Chondrocyte (in vitro differentiated cells): ENCODE measurements at places on chromosomes 1 and 21. TPM values are rescaled to one million over a fixed set of nuclear protein-coding genes. Genes with fewer than 3 reads are reported as not detected.
A peak's percentile ranks its signal among the peaks of the same experiment; 100 is the strongest.

GSTM1 gene
- 8.9 to 17.8 TPM (median 17.8 TPM) in 3 replicates for total RNA-seq

PADI1 gene
- total RNA-seq = 0.41 to 0.97 TPM (median 0.70 TPM) in 3 replicates

SPRR2F gene
- total RNA-seq = not detected in 3 replicates

GSTM5 gene
- total RNA-seq = not detected in 3 replicates

ESPN gene
- 0.57 to 2.5 TPM (median 2.1 TPM) in 3 replicates for total RNA-seq

GRCh38 chr1:10108134-10108663 lies 75.4 kb downstream of the UBE4B start:
- peak; percentile 12 for DNase-seq

GRCh38 chr1:8685463-8685862 lies 132.0 kb downstream of the RERE start:
- no peak for DNase-seq

DNA sequence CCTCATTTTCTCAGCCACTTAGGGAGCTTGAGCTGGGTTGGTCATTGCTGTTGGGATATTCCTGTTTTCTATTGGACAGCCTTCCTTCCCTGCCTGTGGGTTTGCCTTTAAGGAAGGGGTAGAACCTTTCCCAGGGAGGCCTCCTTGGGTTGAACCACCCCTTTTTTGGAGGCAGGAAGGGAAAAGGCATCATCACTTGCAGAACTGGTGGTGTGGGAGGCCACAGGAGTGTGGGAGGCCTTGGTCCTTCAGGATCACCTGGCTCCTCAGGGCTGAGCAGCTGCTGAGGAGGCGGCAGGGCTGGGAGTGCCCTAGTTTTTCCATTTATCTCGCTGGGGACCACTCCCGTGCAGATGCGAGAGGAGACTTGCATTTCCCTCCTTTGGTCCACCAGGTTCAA lies 667 bp upstream of the CYB561D1 start:
- no peak for DNase-seq

- no peak for DNase-seq
Observed at GRCh38 chr1:40076895-40077312, 20.1 kb downstream of the PPT1 start.

- DNase-seq = no peak
Observed at GRCh38 chr1:185741551-185741950, 7.4 kb downstream of the HMCN1 start.

DNA sequence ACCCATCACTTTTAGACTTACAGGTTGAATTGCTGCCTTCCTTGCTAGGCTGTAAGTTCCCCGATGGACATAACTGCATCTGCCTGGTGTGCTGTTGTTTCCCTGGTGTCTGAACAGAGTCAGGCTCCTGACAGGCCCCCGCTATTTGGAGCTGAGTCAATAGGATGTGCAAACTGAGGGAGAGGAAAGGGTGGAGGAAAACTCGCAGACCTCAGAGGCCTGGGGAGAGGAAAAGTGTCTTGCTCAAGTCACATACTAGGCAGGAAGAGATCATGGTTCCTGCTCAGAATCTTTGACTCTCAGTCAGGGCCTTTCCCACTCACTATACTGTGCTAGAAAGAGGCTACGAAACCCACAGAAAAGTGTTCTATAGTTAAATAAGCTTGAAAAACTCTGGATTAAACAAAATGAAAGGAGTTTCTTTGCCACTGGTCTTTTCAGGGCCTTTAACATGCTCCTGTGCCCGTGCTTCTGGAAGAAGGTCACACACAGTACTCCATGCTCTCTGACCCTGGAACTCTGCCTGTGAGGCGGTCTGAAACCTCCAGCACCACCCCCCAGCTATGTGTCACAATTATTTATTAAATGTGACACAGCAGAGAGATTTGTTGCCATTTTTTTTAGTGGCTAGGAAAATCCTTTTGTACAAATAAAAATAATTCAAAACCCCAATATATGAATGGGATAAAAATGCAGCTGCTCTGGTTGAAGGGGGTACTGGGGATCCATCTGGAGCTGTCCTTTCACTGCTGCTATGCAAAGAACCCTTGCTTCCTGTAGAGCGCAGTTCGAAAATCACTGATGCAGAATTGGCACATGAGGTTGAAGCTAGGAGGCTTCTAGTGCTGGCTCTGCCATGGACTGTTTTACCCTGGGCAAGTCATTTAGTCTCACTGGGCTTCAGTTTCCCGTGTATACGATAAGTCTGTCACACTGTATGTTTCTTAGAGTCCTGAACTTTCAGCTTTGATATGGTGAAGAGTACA lies 20.1 kb upstream of the CDCP2 start:
- peak; percentile 25 for DNase-seq

GRCh38 chr1:202038688-202039346 lies 28.4 kb downstream of the ELF3 start:
- DNase-seq = no peak

DNA sequence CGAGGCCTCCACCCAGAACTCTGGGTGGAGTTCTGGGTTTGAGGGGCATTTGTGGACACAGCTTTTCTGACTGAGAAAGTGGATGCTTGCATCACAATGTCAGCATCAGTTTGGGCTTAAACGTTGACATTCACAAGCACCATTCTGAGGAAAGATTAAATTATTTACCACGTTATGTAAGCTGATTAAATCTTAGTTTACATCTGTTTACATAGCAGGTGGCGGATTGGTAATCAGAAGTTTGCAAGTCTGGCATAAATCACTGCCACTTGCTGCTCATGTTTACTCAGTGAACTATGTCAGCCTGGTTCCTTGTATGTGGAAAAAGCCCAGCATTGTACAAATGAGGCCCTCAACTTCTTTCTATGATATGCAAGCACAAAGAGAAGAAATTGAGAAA lies 310.1 kb downstream of the PAPPA2 start:
- DNase-seq = no peak

- no peak for DNase-seq
Observed at GRCh38 chr1:82503822-82504221, 703.1 kb downstream of the ADGRL2 start.

GRCh38 chr1:177977141-177977540 lies 7.3 kb upstream of the SEC16B start:
- DNase-seq = no peak

DNA sequence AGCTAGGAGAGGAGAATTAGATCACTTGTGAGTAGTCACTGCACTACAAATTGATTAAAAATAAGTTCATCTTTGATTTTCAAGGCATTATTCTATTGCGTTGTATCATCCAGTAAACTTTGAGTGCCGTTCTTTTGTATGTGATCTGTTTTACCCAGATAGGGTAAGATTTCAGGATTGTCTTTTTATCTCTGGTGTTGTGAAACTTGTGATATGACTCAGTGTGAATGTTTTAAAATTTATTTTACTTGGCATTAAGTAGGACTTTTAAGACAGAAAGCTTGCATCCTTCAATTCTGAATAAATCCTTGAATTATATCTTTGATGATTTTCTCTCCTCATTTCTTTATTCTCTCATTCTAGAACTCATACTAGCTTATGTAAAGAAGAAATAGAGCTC lies 93.3 kb upstream of the ADAMTS5 start:
- no peak for DNase-seq

DNA sequence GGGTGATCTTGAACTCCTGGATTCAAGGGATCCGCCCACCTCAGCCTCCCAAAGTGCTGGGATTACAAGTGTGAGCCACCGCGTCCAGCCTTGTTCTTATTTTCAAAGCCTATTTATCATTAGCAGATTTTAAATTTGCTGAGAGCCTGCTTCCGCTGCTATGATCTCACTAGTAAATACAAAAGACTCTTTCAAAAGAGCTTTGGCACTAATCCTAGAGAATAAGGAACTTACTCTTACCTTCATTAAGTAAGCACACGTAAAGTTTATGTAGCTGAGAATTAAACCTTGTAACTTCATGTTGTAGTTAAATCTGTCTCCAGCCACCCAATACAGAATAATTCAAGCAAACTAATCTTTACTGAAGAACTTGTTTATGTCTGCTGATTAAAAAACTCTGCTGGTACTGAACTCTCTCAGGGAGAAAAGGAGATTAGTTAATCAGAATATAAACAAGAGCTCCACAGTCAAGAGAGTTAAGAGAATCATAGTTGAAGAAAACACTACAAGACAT lies 72.3 kb downstream of the RUSC1 start:
- DNase-seq = no peak

- DNase-seq = no peak
Observed at GRCh38 chr21:16741141-16741665, 771.6 kb upstream of the CXADR start.

GRCh38 chr1:221961532-221962292 lies 219.8 kb upstream of the DUSP10 start:
- DNase-seq = no peak

DNA sequence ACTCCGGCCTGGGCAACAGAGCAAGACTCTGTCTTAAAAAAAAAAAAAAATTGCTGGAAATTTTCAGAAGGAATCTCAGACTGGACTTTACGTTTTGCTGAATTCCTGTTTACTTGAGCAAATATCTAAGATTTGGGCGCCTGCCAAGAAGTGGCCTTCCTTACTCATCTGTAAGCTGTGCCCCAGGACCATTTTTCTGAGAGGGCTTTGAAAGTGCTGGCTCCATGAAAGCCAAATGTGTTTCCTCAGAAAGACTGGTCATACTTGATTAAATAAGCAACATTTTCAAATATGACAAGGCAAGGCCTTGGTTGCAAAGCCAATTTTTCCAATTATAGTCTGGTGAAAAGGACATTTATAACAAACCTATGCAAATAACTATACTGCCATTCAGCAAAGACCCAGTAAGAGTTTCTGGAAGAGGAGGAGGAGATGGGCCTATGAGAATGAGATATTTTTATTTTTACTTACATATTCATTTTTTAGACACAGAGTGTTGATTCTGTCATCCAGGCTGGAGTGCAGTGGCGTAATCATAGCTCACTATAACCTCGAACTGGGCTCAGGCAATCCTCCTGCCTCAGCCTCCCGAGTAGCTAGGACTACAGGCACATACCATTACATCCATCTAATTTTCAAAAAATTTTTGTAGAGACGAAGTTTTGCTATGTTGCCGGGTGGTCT lies 56.3 kb upstream of the HTR1D start:
- DNase-seq = no peak
